Activated naive CD4-positive, alpha-beta T cell treated with anti-CD3 and anti-CD28 coated beads, Interleukin-2, amount 50 U/mL, for 16 hours (primary cell): ENCODE measurements at places on chromosomes 4 and X.

DNA sequence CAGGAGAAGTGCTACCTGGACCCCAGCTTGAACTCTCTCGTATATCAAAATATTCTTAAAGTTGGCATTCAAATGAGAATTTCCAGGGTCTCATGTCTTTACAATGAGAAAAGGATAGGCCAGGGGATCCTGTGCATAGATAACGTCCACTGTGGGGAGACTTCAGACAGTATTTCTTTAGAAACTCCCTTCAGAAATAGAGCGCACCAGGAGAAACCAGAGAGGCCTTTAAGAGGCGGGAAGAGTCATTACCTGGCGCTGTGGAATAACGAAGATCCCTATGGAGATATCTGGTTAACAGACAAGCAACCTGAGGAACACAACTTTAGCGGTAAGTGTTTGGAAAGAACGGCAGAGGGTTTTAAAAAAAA, 600 bp downstream of the RADX start:
- DNase-seq = no peak

GRCh38 chr4:147103403-147103946, 157.8 kb upstream of the TTC29 start:
- DNase-seq = no peak

DNA sequence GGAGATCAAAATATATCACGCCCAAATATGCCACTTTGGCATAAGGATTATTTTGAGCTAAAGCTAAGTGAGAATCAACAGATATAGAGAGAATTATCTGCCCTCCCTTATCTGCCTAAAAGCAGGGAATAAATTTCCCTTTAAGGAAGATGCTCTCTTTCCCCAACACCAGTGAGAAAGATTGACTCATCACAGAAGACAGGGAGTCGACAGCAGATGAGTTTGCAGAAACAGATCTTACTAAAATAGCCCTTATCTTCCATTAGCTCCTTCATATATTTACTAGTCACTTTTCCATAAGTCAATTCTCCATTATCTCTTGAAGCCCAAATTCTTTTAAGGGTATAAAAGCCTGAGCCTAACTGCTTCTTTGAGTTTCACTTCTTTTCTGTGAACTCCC, 156.6 kb downstream of the CAMK2D start:
- DNase-seq = no peak

- no peak for DNase-seq
These were observed 29.5 kb upstream of the KDR start for GRCh38 chr4:55154933-55155332.
